ENCODE measurements at places on chromosomes 1 and 21.

DNA sequence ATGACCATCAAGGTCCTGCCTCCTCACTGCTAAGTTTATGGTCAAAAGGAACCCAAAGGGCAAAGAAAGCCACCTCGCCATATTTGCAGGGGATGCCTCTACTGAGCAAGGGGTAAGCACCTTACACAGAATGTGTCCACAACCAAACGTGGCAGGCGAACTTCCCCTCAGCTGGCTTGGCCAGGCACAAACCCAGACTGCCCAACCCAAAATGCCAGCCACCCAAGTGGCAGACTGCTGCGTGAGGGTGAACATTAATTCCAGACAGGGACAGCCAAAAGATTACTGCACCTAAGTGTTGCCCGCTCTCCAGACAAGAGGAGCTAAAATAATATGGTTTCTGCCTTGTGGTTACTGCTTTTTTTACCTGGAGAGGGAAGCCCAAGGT, 16.0 kb downstream of the ZNF697 start:
- no peak for DNase-seq

GRCh38 chr1:166350490-166350889, 183.7 kb upstream of the FAM78B start:
- DNase-seq = no peak

DNA sequence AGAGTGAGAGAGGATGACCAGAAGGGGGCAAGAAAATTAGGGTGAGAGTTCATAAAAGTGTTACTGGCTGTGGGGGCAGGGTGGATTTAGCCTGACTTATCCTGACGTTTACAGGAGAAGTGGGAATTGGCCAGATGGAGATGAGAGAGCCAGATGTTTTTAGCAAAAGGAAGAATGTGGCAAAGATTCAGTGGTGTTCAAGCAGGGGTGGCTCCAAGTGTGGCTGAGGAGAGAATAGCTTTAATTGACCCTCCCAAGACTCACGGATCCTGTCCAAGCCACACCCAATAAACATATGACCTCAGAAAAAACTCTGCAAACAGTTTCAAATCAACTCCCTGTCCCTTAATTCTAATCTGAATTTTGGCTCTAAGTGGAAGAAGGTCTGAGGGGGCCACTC, 35.2 kb upstream of the EDEM3 start:
- DNase-seq = no peak

DNA sequence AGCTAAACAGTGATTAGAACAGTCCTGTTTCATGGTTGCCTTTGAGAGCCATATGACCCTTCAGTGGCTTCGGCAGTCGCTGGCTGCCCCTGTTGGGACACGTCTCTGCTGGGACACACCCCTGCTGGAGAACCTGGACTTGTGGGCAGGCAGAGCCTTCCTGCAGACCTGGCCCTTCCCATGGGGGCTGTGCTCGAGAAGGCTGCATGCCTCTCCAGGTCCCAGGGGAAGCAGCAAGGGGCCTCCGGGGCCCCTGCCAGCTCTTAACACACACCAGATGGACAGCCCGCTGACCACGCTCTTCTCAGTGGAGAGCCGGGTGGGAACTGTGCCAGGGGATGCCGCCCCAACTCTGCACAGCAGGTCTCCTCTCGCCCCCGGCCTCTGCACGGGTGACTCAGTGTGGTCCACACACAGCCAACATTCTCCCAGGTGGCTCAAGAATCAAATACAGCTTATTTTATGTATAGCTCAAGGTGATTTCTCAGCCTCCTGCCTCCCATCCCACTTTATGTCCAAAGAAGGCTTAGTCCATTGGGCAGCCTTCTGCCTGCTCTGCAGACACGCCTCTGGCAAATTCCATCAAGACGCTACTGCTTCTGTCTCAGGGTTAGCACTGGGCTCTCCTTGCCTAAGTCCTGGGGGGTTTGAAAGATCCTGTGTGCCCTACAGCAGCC, 450.8 kb downstream of the KIF26B start:
- no peak for DNase-seq

- DNase-seq = no peak
Observed at GRCh38 chr1:55632906-55633305, 417.7 kb upstream of the USP24 start.

GRCh38 chr1:69871412-69871811, 303.7 kb downstream of the LRRC7 start:
- DNase-seq = no peak

- DNase-seq = no peak
Observed at GRCh38 chr1:169890761-169891538, 2.7 kb downstream of the SCYL3 start.

GRCh38 chr21:29753216-29753615, 186.6 kb downstream of the GRIK1 start:
- DNase-seq = no peak

DNA sequence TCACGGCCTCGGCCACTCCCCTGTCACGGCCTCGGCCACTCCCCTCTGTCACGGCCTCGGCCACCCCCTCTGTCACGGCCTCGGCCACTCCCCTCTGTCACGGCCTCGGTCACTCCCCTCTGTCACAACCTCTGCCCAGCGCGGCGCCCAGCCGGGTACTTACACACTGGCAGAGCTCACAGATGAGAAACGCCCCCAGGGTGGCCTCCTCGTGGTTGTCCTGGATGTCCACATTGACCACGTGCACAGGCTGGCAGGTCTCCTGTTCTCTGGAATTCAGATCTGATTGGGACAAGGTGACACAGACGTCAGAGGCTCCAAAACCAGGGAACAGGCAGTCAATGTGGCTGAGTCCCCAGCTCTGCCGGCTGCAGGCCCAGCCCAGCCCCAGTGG, 3.3 kb upstream of the TMEM240 start:
- no peak for DNase-seq
